ENCODE measurements at places on chromosomes 5 and 9.

DNA sequence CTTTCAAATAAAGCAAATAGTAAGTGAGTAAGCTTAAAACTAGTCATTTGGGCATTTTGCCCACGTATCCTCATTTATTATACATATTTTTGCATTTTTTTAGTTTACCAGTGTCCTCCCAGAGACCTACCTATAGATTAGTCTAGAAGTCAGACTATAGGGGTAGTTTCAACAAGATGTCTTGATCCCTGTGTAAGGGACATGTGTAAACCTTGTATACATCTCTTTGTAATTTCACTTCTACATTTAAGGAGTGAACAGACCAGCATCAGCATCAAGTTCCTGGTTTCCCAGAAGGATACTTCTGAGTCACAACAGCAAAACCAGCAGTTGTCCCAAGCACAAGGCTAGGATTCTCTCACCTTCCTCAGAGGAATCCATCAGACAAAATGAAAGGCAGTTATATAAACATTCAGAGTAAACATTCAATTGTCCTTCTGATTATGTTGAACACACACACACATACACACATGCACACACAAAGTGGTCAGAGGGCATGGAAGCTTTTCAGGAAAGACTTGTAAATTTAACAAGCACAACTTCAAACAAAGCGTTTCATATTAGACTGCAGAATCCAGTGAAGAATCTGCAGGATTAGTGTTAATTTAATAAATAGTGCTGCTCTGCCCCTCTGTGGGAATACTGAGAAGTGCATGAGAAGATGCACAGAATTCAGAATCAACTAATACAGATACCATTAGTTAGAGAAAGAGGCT, 55.4 kb downstream of the HINT1 start:
- peak; percentile 1 for DNase-seq

GRCh38 chr9:95225076-95225725, 92.3 kb downstream of the FANCC start:
- no peak for DNase-seq

DNA sequence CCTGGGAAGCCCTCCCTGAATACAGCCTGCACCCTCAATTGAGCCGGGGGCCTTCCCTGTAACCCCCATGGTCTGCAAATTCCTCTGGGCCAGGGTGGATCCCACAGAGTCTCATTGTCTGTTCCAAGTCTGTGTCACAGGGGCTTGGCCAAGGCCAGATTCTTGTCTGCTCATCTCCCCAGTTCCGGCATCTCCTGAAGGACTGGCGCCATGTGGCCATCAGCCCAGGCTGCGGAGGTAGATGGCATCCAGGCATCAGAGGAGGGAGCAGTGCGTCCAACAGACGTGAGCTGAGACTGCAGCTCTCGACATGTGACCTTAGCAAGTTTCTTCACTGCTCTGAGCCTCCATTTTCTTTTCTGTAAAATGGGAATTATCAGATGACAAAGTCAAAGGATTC, 37.3 kb upstream of the RPL26L1 start:
- no peak for DNase-seq

- DNase-seq, result no peak
These were observed 489.8 kb downstream of the SEMA5A start for GRCh38 chr5:9056046-9056445.

DNA sequence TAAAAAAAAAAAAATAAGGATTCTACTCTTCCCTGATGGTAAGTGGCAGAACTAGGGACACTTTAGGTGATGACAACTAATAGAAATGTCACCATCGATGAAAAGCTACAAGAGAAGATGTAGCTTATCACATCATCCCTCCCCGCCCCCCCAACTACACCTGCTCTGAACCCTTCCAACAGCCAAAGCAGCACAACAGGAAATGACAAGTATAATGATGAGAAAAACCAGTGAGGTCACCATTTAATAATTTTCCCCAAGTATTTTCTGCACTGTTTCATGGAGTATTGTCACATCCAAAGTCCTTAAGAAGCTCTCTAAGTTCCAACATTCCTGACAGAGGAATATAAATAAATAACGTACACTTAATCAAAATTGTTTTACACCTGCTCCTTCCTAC, 221.4 kb downstream of the EFNA5 start:
- no peak for DNase-seq

DNA sequence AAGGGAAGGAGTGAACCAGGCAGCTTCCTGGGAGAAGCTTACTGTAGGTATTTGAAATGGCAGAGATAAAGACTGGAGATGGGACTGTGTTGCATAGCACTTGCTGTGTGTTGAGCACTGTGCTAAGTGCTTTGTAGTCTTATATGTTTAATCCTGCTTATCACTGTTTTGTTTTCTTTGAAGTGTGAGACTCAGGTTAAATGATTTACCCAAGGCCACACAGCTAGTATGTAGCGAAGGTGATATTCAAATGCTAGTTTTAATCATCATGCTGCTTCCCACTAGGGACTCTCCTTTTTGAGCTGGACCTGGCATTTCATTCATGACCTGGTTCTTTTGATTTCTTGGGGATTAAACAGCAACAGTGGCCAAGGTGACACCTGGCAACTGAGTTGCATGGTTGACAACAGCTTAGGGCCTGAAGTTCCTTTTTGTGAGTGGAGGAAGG, 35.3 kb upstream of the SPRY4 start:
- no peak for DNase-seq

DNA sequence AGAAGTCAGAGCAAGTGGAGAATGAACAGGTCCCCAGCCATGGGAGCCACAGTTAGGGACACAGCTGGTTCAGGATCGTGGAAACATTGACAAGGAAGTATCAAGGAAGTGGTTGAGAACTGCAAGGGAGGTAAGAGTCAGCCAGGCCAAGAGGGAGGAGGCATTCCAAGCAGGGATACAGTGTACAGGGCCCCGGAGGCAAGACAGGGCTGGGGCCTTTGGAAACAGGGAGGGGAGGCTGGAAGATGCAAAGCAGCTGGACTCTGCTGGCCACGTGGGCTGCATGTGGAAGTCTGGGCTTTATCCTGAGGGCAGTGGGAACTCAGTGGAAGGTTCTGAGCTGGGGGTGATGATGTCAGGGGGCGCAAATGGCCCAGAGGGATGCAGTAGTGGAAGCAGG, 14.2 kb downstream of the CCDC180 start:
- DNase-seq, result no peak

- no peak for DNase-seq
These were observed 916.2 kb upstream of the DMAC1 start for GRCh38 chr9:8715788-8716187.

DNA sequence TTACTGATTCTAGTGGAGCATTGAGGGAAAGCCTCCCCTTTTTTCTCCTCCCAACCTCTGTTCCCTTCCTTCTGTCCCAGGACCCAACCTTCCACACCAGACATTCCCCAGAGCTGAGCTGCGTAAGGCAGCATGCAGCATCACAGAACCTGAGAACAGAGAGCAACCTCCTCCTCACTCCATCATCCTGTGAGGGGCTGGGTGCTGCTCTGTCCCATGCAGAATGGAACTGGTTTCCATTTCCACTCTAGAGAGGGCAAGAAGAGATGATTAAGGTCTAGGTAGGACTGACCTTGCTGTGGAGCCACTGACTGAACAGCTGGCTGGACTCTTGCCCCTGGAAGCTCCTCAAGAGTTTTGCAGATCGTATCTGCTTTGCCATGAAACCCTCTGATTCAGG, 30.1 kb upstream of the IL7R start:
- DNase-seq, result no peak

DNA sequence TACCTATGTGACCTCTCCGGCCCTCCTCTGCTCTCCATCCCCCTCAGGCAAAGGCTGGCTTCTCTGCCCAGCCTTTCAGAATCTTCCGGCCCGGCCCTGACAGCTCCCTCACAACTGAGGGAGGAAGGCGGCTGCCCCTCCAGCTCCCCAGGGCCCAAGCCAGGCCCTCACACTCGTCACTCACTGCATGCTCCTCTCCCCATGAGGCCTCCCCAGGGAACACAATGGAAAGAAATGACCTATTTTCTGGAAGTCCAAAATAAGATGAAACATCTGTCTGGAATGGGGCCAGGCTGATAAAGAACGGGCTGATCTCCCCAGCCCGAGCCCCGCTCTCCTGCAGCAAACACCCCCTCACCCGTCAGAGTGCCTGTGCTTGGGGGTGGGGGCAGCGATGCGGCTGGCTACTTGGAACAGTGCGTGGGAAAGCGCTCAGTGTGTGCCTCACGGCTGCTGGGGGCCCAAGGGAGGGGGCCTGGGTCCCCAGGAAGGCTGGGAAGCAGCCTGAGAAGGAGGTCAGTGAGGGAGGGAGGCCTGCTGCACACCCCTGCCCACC, 11.3 kb downstream of the PDGFRB start:
- peak; percentile 91 for DNase-seq

DNA sequence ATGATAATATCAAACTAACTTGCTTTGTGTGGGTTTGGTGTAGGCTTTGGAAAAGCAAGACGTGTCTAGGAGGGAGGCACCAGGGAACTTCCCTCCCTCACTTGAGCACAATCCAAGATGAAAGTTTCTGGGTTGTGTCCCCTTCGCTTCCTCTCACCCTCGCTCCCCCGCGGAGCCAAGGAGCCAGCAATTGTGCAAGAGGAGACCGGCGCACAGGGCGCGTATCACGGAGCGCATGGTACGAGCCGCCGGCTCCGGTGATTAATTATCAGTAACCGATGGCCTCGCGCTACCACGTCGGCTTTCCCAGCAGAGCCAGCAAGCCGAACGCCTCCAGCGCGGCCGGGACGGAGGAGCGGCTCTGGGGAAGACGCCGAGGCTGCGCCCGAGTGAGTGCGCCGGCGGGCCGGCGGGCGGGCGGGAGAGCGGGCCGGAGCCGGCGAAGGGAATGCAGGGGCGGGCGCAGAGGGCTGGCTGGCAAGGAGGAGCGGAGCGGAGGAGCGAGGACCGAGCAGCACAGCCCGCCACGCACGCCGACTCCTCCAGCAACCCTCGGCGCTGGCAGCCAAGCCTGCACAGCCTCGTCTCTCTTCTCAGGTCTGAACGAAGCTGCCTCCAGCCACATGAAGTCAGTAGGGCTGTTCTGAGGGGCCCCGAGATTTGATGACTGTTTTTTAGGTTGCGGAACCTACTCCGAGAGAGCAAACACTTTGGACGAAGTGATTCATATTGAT, 143.6 kb downstream of the BNC2 start:
- DNase-seq, result peak; percentile 66

DNA sequence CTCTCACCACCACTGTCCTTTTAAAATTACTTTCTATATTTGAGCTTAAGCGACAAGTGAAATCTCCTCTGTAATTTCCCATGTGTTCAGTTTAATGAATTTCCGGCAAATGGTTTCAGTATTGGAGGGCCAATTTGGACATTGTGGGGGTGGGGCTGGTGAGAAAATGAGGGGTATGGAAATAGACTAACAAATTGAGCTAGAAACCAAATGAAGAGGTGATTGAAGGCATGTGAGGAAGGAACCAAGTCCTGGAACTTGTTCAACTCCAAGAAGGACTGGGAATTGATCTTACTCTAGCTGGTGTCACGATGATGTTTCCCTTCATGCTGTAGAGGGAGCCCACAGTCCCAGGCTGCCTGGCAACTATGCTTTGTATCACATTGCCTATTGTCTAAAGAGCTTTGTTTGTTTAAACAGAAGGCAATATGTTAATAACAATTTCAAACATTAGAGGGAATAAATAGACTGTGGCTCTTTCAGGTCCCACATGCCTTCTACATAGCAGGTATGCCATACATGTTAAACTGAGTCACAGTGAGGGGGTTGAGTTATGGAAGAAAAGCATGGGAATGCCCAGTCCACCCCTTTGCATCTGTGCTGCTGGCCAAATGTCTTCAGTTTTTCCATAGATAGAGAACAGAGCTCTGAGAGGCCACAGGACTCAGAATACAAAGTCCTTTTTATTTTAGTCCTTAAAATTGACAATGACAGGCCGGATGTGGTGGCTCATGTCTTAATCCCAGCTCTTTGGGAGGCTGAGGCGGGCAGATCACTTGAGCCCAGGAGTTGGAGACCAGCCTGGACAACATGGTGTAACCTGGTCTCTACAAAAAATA, 25.0 kb upstream of the MATR3 start:
- no peak for DNase-seq

- DNase-seq, result no peak
These were observed 19.3 kb downstream of the KCNIP1 start for GRCh38 chr5:170523142-170523551.
